Thymus (tissue), 14 donors: ENCODE measurements at places on chromosomes 16 and 17. TPM values are rescaled to one million over a fixed set of nuclear protein-coding genes. Genes with fewer than 3 reads are reported as not detected.

Gene SEZ6L2
- 0.66 TPM for total RNA-seq

Gene LITAFD
- total RNA-seq = not detected

Gene RNF157
- 0.61 TPM for total RNA-seq

DNA sequence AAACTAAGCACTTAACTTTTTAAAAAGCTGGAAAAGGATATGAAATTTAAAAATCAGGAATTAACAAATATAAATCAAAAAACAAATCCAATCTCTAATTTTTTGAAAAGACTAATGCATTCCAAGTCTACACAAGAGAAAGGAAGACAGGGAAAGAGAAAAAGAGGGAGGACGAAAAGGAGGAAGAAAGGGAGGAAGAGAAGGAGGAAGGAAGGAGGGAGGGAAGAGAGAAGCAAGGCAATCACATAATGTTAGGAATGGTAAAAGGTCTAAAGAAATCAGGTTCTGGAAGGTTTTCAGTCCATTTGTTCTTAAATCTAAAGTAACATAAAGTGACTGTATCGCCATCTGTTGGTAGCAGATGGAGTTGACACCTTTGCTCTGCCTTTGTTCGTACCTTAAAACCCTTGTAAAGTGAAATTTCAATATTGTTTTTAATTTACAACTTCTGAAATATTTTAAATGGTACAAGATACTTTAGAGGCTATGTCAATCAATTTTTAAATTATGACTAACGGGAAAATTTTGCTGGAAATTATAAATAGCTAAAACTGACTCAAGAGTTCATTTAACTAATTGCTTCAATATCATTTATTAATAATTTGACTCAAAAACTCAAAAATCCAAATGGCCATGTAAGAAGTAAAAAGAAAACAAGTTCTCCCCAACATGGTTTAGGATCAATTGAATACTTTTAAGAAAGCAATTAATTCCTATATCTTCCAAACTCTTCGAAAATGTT is 20.4 kb upstream of the CDYL2 start:
- H3K27ac ChIP-seq = no peak overlapping the region
- no peak overlapping the region for H3K4me3 ChIP-seq
- peak; percentile 30 for DNase-seq

GRCh38 chr17:45681706-45682105 is 102.4 kb upstream of the CRHR1 start:
- H3K27me3 ChIP-seq = peaks cover 5% of the 10 kb centered on the region
- no peaks in the 10 kb centered on the region for H3K4me1 ChIP-seq
- no peak overlapping the region for H3K27ac ChIP-seq
- no peak for DNase-seq

DNA sequence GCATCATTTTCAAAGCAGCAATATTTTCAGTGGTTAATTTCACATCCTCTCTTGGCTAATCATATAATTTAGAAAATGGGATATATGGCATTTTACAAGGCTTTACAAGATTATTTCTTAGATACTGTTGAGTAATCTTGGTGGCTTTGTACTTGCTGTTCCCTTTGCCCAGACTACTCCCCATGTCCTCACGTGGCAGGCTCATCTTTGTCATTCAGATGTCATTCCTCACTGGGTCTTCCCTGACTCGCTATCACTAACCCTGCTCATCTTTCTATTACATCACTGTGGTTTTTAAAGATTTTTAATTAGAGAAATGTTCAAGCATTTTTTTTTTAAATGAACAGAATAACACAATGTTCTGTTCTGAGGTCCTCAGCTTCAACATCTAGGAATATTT is 240.0 kb upstream of the IRX5 start:
- no peak overlapping the region for H3K27ac ChIP-seq
- no peaks in the 10 kb centered on the region for H3K36me3 ChIP-seq
- no peak for DNase-seq
- H3K4me3 ChIP-seq = no peak overlapping the region
- H3K4me1 ChIP-seq = no peaks in the 10 kb centered on the region
- H3K27me3 ChIP-seq = no peaks in the 10 kb centered on the region

DNA sequence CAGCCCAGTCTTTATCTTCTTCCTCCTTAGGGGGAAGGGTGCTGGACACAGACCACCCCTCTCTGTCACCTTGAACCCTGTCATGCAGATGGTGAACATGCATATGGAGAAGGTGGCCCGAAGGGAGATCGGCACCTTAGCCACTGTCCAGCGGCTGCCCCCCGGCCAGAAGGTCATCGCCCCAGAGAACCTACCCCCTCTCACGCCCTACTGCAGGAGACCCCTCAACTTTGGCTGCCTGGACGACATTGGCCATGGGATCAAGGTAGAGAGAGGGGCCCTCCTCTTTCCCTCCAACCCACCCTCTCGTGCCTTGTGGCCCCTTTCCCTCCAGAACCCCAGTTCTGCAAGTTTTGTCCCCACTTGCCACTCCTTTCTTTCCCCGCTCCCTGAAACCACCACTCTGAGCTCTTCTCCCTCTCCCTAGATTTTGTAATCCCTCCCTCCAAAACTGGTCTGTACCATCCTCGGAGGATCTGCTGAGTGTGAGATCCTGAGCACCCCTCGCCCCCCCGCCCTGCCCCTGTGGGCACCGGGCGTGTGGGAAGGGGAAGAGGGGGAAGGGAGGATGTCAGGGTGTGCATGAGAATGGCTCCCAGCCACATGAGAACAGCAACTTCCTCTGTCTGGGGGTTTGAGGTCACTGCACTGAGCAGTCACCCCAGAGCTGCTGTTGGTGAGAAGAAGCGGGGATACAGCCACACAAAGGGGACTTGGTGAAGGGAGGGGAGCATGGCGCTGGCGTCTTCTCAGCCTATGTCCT is 7.3 kb downstream of the ABI3 start:
- no peak for DNase-seq
- H3K27me3 ChIP-seq = peaks cover 8% of the 10 kb centered on the region
- H3K27ac ChIP-seq = peak overlapping the region; percentile 83
- peaks cover 30% of the 10 kb centered on the region for H3K36me3 ChIP-seq
- H3K4me3 ChIP-seq = no peak overlapping the region

DNA sequence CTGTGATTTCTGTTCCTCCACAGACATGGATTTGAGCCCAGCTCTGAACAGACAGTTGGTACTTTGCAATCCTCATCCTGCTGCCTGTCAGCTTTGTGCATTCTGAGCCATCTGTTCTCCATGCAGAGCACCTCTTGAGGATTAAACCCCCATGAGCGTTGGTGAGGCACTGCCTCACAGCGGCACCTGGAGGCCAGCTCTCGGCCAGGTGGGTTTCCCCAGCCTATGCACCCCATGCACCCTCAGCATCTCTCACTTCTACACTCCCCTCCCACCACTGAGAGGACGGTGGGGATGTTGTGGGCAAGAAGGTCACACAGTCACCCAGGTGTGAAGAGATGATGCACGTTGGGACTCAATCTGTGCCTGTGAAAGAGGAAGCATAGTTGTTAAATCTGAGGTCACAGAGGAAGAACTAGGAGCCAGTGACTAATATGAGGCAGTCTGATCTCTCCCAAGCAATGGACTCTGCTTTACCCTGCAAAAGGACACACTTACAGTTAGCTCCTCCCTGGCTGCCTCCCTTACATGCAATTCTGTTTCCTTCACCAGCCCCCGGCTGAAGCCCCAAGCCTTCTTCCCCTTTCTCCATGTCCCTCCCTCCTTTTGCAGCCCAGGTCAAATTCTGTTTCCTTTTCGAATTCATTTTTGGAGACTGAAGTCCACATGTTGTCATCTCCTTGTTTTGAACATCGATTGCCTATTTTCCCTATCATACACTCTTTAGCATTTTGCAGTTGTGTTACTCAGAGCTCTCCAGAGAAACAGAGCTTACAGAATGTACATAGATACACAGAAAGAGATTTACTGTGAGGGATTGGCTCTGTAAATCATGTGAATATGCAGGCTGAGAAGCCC is 58.5 kb downstream of the HS3ST3B1 start:
- H3K27ac ChIP-seq = no peak overlapping the region
- no peaks in the 10 kb centered on the region for H3K27me3 ChIP-seq
- no peaks in the 10 kb centered on the region for H3K4me1 ChIP-seq
- peak; percentile 10 for DNase-seq

- no peaks in the 10 kb centered on the region for H3K4me1 ChIP-seq
- DNase-seq = no peak
- H3K36me3 ChIP-seq = no peaks in the 10 kb centered on the region
- H3K27ac ChIP-seq = no peak overlapping the region
- no peaks in the 10 kb centered on the region for H3K27me3 ChIP-seq
These were observed 57.2 kb upstream of the CACNG5 start for GRCh38 chr17:66777689-66778225.

DNA sequence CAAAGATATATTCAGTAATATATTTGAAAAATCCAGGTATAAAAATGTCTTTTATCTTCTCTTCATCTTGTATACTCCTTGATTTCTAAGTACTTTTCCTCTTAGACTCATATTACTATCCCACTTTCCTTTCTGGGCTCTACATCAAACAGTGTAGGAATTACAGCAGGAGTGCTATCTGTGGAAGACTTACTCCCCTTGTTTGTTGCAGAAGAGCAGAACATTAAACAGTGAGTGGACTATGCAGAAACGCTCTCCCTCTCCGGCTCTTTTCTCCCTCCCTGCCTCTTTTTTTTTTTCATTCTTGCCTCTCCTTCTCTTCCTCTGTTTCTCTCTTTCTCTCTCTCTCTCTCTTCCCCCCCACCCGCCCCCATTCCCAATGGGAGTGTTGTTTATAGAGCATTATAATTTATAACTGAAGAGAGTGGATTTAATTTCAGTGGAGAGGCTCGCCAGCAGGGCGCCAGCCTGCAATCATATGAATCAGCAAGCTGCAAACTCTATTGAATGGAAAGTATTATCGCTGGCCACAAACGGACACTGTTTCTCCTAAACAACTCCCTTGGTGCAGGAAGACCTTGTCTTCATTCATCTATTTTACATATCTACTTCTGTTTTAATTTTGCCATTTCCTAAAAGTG is 242.3 kb upstream of the TBX2 start:
- H3K27ac ChIP-seq = no peak overlapping the region
- H3K4me1 ChIP-seq = peaks cover 3% of the 10 kb centered on the region
- no peaks in the 10 kb centered on the region for H3K36me3 ChIP-seq
- DNase-seq = no peak
- no peak overlapping the region for H3K4me3 ChIP-seq

DNA sequence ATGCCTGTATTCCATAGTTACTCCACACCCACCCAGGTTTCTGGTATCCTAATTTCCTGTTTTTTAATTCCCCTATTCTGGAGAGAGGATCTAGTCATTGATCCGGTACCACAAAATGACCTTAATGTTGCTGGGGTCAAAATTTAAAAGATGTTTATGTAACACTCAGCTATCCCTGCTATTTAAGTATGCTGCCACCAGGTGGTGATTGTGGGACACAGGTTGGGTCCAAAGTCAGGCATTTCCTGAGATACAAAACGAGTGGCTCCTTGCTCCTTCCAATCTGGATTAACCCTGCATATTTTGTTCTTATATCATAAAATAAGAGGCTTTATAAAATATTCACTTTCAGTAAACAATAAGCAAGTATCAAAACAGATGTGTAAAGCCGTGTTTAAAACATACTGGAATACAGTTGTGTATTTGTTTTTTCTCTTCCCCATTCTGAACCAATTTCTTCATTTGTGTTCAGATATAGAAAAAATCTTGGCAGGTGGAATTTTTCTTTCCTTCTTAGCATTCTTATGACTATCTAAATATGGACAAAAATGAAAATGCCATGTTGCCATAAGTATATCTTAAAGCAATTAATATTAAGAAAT is 16.3 kb downstream of the HS3ST4 start:
- no peak for DNase-seq
- H3K36me3 ChIP-seq = no peaks in the 10 kb centered on the region
- H3K27me3 ChIP-seq = no peaks in the 10 kb centered on the region
- no peaks in the 10 kb centered on the region for H3K4me1 ChIP-seq
- H3K27ac ChIP-seq = no peak overlapping the region
- no peak overlapping the region for H3K4me3 ChIP-seq

DNA sequence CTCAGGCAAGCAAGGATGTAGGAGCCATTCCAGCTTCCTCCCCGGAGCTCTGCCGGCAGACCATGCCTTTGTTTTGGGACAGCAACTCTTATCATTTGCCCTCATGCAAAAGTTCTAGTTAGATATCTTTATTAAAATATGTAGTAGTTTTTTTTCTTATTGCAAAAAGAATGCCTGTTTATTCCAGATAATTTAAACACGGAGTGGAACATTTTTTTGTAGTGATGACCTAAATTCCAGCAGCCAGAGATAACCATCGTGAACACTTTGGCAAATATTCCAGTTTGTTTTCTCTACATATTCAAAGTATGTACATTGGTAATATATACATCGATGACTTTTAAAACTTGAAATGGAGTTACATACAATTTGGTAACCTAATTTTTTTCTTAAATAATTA is 54.8 kb downstream of the CRISPLD2 start:
- no peak overlapping the region for H3K27ac ChIP-seq
- no peaks in the 10 kb centered on the region for H3K36me3 ChIP-seq
- H3K4me3 ChIP-seq = no peak overlapping the region
- no peak for DNase-seq

DNA sequence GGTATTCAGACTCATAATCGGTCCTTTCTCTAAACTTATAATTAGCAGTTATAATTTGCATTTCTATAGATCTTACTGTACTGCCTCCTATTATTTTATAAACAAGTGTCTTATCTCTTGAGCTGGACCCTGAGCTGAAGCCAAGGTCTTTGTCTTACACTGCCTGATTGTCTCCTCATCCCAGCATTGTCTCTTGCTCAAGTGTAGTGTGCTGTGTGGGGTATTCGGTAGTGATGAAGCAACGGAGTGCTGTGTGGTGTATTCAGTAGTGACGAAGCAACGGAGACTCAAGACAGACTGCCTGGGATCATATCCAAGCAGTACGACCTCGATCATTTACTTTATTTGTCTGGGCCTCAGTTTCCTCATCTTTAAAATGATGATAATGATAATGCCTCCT is 69.3 kb downstream of the COX10 start:
- H3K4me3 ChIP-seq = no peak overlapping the region
- no peaks in the 10 kb centered on the region for H3K4me1 ChIP-seq
- H3K27me3 ChIP-seq = no peaks in the 10 kb centered on the region
- no peaks in the 10 kb centered on the region for H3K36me3 ChIP-seq
- no peak overlapping the region for H3K27ac ChIP-seq

DNA sequence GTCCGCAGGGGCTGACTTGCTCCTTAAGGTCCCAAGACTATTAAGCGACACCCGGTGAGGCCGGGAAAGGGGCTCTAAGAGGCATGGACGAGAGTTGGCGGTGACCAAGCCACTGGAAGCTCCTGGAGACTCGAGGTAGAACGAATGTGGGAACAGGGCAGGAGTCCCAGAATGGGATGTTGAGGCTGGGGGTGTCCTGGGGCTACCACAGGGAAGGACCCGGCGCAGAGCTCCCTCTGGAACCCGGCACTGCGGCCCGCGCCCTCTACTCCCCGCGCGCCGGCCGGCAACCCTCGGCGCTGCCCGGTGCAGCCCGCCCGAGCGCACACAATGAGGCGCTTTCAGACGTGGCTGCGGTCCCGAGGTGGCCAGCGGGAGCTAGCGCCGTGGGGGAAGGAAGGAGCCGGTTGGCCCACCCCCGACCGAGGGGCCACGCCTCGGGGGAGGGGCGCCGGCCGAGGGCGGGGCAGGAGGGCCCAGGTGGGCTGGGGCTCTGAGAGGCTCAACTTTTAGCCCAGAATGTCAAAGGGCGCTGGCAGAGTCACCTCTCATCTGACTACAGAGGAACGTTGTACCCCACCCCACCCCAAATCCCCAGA is at the start of gene CHST6:
Gene CHST6, minus strand, starts transcription at position 366 of the 599 bp plus-strand sequence. CDS start 15,613 bp downstream, outside the sequence.
- H3K4me1 ChIP-seq = no peaks in the 10 kb centered on the region
- no peak for DNase-seq
